ENCODE measurements at places on chromosomes 12 and 14. TPM values are rescaled to one million over a fixed set of nuclear protein-coding genes. Genes with fewer than 3 reads are reported as not detected.

DNA sequence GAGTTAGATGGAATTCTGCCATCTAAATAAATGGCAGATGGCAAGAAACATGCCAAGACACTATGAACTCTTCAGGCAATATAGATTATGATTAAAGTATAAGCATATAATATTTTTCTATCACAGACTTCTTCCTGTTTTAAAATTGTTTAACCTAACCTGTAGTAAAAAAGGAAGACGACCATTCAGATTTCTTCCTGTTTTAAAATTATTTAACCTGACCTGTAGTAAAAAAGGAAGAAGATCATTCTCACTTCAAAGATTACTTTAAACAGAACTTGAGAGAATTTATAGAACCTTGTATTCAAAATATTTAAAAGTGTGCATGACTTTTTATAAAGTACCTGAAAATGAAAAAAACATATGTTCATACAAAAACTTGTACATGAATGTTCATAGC, 63.5 kb downstream of the RPS6KA5 start:
- H3K4me1 ChIP-seq: no peaks in the 10 kb centered on the region
- no peaks in the 10 kb centered on the region for H3K36me3 ChIP-seq
- no peak overlapping the region for H3K4me3 ChIP-seq

DNA sequence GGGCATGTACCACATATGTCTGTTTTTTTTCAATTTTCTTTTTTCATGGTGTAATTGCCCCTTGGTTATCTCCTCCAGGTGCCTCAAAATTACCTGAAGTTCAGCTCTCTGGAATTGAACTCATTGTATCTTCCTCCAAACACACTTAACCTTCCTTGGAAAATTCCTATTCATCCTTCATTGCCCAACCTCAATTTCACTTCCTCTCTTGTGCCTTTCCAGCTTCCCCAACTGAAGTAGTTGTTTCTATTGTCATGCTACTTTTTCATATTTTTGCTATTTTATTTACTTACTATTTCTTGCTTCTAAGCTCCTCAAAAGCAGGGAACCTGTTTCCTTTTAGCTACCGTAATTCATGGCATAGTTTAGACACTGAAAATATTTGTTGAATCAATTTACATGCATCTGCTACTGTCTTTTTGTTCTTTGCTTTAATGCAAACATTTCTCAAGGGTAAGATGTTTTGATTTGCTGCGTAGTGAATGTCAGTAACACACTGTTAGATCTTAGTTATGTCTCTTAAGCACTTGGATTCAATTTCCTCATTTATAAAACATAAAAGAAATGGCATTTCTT, 37.0 kb upstream of the STXBP6 start:
- H3K4me1 ChIP-seq: peaks cover 3% of the 10 kb centered on the region
- no peak overlapping the region for H3K4me3 ChIP-seq
- no peaks in the 10 kb centered on the region for H3K36me3 ChIP-seq
- H3K27me3 ChIP-seq: no peaks in the 10 kb centered on the region
- H3K27ac ChIP-seq: no peak overlapping the region

DNA sequence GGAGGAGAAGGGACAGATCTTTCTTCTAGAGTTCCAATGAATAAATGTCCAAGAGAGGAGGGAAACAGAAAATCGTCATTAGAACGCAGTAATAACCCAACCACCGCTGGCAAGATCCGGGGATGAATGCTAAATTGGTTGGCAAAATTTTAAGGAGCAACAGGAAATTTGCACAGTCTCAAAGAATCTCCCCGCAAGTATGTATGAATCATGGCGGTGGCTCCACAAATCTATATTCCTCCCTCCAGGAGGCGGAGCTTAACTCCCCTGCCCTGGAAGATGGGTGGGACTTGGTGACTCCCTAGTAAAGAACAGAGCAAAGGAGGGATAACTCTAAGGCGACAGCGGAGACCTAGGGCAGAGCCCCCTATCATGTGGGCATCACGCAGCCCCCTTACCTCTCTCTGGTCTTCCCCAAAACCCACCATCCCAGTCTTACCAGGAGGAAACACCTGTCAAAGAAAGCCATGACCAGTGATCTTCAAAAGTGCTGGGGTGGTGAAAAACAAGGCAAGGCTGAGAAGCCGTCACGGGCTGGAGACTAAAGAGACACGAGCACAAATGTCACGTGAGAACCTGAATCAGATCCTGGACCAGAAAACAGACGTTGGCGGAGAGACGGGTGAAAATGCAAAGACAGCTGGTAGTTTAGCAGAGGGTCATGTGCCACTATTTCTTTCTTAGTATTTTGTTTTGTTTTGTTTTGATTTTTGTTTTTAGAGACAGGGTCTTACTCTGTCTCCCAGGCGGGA, 125.8 kb downstream of the NCOR2 start:
- H3K4me3 ChIP-seq: peak overlapping the region; percentile 52
- DNase-seq: peak; percentile 89
- H3K4me1 ChIP-seq: peaks cover 33% of the 10 kb centered on the region
- H3K27me3 ChIP-seq: no peaks in the 10 kb centered on the region
- H3K36me3 ChIP-seq: no peaks in the 10 kb centered on the region

DNA sequence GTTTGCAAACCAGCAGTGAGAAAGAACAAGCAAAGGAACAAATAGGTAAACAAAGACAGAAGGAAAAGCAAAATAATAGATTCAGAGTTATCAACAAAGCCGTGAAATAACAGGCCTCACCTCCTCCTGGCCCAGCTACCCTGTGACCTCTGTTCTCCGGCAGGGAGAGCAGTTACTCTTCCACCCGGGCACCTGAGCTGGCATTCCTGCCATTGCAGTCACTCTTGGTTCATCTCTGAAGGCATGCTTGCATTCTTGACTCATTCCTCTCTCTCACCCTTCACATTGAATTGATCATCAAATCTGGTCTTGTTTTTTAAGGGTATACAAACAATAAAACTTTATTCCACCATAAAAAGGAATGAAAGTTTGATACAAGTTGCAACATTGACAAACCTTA, 95.1 kb downstream of the TTC8 start:
- H3K27ac ChIP-seq: no peak overlapping the region
- H3K27me3 ChIP-seq: no peaks in the 10 kb centered on the region
- no peaks in the 10 kb centered on the region for H3K36me3 ChIP-seq
- H3K4me1 ChIP-seq: peaks cover 7% of the 10 kb centered on the region
- no peak overlapping the region for H3K4me3 ChIP-seq
- DNase-seq: no peak

DNA sequence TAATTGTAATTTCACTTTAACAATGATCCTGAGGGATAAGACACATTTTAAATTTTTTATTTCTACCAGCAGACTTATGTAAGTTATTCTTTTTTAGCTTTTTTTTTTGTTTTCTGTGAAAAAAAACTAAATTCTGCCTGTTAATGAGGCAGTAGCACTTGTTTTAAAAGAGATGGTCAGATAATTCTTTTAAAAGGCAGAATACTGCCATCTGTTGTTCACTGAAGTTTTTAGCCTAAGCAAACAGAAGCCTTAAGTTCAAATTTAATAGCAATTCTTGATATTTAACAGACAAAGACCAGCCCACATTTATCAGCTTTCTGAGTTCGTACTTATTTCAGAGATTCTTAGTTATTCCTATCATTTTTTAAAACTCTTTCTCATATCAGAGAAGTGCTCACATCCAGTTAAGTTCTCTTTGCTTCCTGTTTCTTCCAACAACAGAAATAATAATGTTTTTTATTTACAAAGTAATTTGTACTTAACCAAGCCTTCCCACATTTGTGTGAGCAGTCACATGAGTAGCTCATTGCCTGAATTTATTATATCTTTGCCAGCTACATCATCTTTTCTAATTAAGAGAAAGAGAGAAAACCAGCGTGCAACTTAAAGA, 93.4 kb upstream of the SLCO1C1 start:
- DNase-seq: no peak
- H3K27me3 ChIP-seq: no peaks in the 10 kb centered on the region
- H3K27ac ChIP-seq: no peak overlapping the region
- H3K4me1 ChIP-seq: no peaks in the 10 kb centered on the region
- H3K36me3 ChIP-seq: no peaks in the 10 kb centered on the region
- H3K4me3 ChIP-seq: no peak overlapping the region

The PDE3A gene
- not detected for total RNA-seq

DNA sequence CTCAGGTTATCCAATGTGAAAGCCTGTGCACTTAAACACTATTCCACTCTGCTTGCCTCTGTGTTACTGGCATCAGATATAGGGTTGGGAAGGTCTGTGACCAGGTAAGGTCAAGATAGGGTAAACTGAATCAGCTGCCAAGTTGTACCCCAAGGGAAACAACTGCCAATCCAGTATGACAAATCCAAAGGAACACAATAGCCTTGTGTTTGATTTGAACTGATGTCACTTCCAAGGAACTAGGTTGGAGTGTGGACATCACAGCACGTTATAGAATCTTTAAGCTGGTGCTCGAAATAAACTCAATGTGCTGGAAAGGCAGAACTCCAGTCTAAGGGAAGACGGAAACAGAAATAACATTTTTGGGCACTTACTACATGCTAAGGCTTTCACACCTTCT, 223.4 kb upstream of the BTG1 start:
- peak overlapping the region; percentile 96 for H3K27ac ChIP-seq
- peak overlapping the region; percentile 35 for H3K4me3 ChIP-seq
- H3K36me3 ChIP-seq: no peaks in the 10 kb centered on the region
- H3K4me1 ChIP-seq: peaks cover 39% of the 10 kb centered on the region

The FGF6 gene
- not detected for total RNA-seq

DNA sequence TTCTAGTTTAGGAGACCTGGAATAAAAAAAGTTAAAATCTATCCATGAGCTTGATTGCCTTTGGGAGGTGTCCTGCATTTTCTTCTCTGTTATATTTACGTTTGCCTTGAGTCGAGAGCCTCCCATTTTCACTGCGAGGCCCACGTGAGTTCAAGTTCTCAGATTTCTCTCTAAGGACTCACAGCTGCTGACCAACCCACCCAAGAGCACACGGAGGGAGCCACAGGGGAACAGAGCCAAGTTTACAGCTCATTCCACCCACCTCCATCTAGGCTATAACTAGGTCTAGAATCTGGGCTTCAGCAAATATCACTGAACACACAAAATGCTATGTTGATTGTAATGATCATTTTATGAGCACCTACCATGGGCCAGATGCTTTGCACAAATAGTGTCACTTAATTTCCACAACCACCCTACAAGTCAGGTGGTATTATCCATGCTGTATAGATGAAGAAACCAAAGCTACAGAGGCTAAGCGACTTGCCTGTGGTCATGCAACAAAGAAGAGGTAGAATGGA, 16.7 kb downstream of the ALDH1L2 start:
- no peak for DNase-seq
- H3K4me3 ChIP-seq: no peak overlapping the region
- no peaks in the 10 kb centered on the region for H3K4me1 ChIP-seq

The OTUB2 gene
- 0.55 TPM for total RNA-seq

GRCh38 chr12:96131230-96131788, 62.9 kb upstream of the ELK3 start:
- no peaks in the 10 kb centered on the region for H3K27me3 ChIP-seq
- DNase-seq: no peak
- peaks cover 6% of the 10 kb centered on the region for H3K4me1 ChIP-seq
- H3K27ac ChIP-seq: no peak overlapping the region

The CLEC9A gene
- not detected for total RNA-seq

DNA sequence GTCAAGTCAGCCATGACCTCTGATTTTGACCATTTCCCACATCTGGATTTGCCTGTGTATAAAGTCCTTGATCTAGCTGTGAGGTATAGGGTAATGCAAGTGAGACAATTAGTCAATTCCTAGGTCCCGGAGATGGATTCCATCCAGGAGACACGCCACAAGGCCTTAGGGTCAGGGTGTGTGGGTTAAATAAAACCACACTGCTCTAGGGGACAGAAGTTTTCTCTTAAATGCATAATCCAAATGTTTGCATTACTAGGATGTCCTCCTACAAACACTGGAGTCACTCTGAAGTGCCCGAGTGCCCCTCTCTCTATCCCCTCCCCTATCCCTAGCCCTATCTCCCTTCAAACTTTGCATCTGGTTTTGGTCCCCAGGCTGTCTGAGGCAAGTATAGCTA, 26.8 kb downstream of the LRIG3 start:
- H3K4me3 ChIP-seq: no peak overlapping the region
- H3K36me3 ChIP-seq: peaks cover 7% of the 10 kb centered on the region
- H3K27ac ChIP-seq: no peak overlapping the region
- H3K27me3 ChIP-seq: no peaks in the 10 kb centered on the region
- peaks cover 18% of the 10 kb centered on the region for H3K4me1 ChIP-seq
- DNase-seq: no peak

DNA sequence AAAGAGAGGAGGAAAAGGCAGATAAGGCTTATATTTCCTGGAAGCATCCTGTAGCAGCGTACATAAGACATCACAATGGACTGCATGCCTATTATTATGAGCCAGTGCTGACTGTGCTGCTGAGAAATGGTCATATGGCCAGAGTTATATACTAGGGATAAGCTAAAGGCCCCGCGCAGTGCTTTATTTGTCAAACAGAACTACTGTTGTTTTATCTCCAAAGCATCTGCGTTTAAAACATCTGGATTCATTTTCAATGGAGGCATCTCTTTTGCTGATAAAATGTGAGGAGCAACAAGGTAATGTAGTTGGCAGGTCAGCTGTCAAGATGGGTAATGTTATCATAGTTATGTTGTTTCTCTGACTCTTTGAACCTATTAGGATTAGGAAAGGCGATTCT, 28.0 kb upstream of the LMNTD1 start:
- H3K36me3 ChIP-seq: no peaks in the 10 kb centered on the region
- no peak for DNase-seq
- no peak overlapping the region for H3K4me3 ChIP-seq
- no peaks in the 10 kb centered on the region for H3K27me3 ChIP-seq
- no peaks in the 10 kb centered on the region for H3K4me1 ChIP-seq

The SDR9C7 gene
- not detected for total RNA-seq

DNA sequence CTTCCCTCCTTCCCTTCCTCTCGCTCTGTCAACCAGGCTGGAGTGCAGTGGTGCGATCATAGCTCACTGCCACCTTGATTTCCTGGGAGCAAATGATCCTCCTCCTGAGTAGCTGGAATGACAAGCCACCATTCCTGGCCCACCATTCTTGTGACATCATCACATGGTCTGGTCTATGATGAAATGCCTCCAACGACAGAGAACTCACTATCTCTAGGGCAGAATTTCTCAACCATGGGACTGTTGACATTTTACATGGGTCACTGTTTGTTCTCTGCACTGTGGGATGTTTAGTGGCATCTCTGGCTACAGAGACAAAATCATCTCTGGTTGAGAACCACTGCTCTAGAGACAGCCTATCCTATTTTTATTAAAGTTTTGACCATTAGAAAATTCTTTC, 9.7 kb downstream of the VRK1 start:
- DNase-seq: no peak
- H3K27me3 ChIP-seq: no peaks in the 10 kb centered on the region
- H3K4me3 ChIP-seq: no peak overlapping the region

GRCh38 chr14:81710232-81710845, 176.7 kb upstream of the SEL1L start:
- DNase-seq: no peak
- no peaks in the 10 kb centered on the region for H3K4me1 ChIP-seq
- H3K27ac ChIP-seq: no peak overlapping the region
- H3K4me3 ChIP-seq: no peak overlapping the region
- no peaks in the 10 kb centered on the region for H3K36me3 ChIP-seq
- H3K27me3 ChIP-seq: no peaks in the 10 kb centered on the region

- DNase-seq: no peak
- no peak overlapping the region for H3K27ac ChIP-seq
- H3K4me3 ChIP-seq: no peak overlapping the region
- no peaks in the 10 kb centered on the region for H3K4me1 ChIP-seq
These were observed 97.1 kb downstream of the SLC38A6 start for GRCh38 chr14:61077951-61078720.

All from PC-9 (cell line).